RWPE1 (cell line): ENCODE measurements at places on chromosomes 12 and 14.

- DNase-seq: no peak
Observed at GRCh38 chr14:90496379-90496778, 99.5 kb downstream of the CALM1 start.

GRCh38 chr12:48184549-48184922, 1.1 kb downstream of the CCDC184 start:
- no peak for DNase-seq

GRCh38 chr12:119614705-119615104, 21.1 kb downstream of the TMEM233 start:
- no peak for DNase-seq

DNA sequence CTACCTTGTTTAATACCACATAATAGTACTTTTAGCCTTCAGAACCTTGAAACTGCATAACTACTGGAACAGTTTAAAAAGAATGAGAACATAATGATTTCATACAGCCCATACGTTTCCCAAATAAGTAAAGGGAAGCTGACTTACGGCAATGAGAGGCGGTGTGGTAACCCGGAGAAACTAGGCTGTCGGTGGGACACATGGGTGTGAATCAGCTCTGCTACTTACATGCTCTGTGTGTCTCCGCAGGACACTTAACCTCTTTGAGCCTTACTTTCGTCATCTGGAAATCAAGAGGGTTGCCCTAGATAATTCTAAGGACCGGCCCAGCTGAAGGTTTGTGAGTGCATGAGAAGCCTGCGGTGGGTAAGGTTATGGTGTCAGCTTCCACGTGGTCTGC, 49.3 kb upstream of the PLEKHG3 start:
- DNase-seq: no peak

DNA sequence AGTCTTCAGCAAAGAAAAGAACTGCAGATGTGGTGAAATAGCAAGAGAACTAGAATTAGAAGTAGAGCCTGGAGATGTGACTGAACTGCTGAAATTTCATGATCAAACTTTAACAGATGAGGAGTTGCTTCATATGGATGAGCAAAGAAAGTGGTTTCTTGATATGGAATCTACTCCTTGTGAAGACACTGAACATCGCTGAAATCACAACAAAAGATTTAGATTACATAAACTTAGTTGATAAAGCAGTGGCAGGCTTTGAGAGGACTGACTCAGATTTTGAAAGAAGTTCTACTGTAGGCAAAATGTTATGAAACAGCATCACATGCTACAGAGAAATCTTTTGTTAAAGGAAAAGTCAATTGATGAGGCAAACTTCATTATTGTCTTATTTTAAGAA, 175.0 kb downstream of the KIF21A start:
- DNase-seq: no peak

DNA sequence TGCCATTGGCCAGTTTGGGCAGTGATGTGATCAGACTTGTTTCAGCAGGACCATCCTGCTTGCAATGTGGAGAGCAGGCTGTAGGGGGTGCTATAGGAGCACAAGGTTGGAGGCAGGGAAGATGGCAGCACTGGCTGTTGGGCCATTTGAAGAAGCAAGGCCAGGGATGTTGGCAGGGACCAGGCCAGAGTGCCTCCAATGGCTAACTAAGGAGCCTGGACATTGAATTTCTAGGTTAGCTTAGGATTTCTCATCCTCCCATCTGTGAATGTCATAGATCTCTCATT, 23.5 kb downstream of the FGF23 start:
- no peak for DNase-seq

DNA sequence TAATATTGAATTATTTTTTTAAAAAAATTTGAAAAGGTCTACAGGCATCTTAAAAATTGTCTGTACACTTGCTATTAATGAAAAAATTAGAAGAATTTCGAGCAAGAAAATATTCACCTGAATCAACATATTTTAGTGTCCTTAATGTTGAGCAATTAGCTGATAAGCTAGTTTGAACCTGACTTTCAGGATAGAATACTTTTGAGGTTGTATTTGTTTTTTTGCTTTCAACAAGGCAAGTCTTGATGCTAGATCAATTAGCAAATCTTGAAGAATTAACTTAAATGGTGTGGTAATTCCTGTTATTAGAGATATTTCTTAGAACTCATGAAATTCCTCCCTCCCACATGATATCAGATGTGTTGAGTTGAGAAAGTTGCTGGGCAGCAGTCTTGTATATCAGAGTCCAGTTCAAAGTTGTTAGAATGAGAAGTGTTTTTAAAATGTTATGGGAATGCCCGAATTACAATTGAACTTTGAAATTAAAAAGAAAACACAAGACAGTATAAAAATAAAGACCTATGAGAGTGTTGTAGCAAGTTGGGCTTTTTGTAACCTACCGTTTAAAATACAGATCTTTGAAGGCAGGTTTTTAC, 119.2 kb downstream of the TRMT5 start:
- no peak for DNase-seq

DNA sequence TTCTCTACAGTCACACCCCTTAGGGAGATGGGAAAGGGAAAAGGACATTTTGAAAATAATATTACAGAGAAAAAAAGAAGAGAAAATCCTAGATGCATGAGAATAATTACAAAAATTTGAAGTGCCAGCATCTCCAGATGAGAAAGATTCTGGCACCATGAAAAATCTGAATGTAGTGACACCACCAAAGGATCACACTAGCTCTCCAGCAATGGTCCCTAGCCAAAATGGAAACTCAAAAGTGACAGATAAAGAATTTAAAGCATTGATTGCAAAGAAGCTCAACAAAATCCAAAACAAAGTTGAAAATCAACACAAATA, 27.4 kb upstream of the GARIN6 start:
- DNase-seq: no peak

DNA sequence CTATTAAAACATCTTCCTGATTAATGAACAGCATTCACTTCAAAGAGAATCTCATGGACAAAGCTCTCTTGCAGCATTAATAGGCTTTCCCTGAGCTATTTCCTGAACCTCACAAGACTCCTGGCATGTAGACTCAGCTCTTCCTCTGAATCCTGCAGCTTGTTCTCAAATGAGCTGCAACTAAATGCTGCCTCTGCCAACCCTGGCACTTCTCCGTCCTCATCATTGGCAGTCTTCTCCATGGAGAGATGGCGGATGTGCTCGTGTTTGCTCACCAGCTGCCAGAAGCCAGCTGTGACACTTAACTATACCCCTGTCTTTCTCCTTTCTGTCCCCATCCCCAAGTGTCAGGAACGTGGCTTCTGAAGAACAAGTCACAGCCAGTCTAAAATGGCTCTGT, 232.1 kb downstream of the FOXN3 start:
- no peak for DNase-seq

DNA sequence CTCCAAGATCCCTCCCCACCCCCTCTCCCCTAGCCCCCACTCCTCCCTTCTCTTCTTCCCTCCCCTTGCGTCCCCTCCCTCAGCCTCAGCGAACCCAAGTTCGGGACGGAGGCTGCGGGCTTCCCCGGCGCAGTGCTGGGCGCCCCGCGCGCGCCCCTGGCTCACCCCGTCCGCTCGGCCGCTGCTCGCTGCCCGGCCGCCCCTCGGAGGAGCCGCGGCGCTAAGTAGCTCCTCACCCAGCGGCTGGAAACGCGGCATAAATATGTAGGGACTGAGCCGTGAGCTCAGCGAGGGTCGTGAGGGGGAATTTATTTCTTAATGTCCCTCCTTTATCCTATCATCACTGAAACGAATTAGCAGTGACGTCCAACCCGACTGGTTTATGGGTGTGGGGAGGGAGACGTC, at the start of gene NOS1:
Gene NOS1, minus strand, starts transcription at position 280 of the 405 bp plus-strand sequence. CDS start 30,557 bp downstream, outside the sequence.
- DNase-seq: no peak

DNA sequence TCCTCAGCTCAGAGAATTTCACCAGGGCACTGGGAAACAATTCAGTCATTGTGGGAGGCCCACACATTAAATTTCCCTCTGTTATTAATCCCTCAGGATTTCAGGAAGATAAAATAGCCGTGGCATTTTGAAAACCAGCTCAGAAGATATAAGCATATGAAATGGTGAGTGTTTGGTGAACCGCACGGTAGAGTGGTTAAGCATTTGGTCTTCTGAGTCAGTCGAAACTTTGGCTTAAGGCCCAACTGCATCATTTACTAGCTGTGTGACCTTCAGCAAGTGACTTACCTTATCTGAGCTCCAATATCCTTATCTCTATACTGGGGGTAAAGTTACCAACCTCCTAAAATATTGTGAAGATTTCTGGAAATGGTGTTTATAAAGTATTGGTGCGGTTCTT, 5.2 kb upstream of the VRK1 start:
- DNase-seq: no peak

DNA sequence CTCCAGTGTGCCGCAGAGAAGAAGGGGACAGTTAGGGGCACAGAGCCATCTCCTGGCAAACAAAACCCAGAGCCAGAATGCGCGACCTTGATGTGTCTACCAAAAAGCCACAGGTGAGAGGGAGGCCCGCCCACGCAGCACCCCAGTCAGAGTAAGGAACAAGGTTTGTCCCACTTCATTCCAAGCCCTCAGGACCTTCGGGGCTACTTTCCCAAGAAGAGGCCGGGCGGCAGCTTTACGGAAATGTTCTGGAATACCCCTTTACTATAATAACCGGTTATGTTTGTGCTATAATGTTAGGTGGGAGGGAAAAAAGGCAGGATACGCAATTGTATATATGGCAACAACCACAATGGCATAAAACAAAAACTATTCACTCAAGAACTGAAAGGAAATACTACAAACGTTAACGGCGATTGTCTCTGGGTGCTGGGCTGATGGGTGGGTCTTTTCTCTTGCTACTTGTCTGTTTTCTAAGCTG, 12.3 kb downstream of the CCDC88C start:
- DNase-seq: no peak

- DNase-seq: no peak
Observed at GRCh38 chr12:95411057-95411456, 62.9 kb upstream of the METAP2 start.

GRCh38 chr12:3493043-3493858, 2.2 kb downstream of the PRMT8 start:
- DNase-seq: no peak

DNA sequence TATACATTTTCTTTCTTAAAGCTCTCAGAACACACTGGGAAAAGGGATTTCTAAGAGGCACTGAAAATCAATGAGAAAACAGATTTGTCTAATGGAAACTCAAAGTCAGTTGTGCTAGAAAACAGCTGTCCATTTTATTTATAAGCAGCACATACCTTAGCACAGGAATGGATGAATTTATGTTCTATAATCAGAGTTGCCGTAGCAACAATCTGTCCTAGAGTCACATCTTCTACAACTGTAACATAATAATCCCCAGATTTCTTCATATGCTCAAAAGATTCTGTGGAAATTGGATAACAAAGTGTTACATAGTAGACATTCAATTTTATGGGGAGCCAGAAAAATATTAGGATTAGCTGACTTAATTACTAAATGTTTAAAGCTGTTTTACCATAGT, 9.8 kb downstream of the GNPNAT1 start:
- DNase-seq: no peak

- DNase-seq: no peak
Observed at GRCh38 chr12:10968765-10969456, 17.8 kb downstream of the TAS2R50 start.

GRCh38 chr12:77795699-77796098, 35.0 kb upstream of the NAV3 start:
- DNase-seq: no peak

DNA sequence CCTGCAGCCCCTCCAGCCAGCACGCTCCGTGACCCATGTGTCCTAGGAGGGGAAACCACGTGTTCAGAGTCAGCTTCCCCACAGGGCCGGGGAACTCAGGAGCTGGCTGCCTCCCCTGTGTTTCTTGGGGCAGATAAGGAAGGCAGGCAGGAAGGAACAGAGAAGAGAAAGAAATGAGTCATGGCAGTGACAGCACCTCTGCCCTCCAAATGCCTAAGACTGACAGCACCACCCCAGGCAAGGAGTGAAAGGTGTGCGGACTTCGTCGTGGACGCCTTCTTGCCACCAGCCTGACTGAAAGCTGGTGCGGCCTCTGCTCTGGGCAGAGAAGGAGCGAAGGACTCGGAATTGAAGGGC, 167.0 kb upstream of the FKBP4 start:
- no peak for DNase-seq

- DNase-seq: no peak
Observed at GRCh38 chr12:15346488-15346887, 24.2 kb downstream of the PTPRO start.

DNA sequence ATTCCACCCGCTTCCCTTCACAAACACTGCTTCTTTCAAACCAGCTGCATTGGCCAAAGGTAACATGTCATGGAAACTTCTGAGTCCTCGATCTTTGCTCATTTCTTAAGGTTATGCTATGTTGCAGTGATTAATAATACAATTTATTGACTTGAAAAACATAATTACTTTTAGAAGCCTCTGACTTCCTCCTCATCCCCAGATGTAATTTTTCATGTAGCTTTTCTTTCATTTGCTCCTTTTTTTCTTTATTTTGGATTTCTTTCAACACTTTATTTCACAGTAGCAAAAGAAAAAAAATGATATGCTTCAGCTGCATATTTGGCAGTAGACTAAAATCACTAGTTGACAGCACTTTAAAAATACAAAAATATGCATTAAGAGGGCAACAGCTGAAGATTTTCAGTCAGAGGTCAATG, 116.2 kb downstream of the LRRIQ1 start:
- DNase-seq: no peak

- DNase-seq: peak; percentile 24
Observed at GRCh38 chr12:110704750-110705149, 15.8 kb upstream of the HVCN1 start.

GRCh38 chr14:29548948-29549370, 378.7 kb downstream of the PRKD1 start:
- peak; percentile 61 for DNase-seq

GRCh38 chr14:33259764-33260163, 321.1 kb downstream of the NPAS3 start:
- DNase-seq: no peak

DNA sequence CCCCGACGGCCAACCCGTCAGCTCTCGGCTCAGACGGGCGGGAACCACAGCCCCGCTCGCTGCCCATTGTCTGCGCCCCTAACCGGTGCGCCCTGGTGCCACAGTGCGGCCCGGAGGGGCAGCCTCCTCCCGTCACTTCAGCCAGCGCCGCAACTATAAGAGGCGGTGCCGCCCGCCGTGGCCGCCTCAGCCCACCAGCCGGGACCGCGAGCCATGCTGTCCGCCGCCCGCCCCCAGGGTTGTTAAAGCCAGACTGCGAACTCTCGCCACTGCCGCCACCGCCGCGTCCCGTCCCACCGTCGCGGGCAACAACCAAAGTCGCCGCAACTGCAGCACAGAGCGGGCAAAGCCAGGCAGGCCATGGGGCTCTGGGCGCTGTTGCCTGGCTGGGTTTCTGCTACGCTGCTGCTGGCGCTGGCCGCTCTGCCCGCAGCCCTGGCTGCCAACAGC, at the start of gene WNT1:
Gene WNT1, plus strand, starts transcription at position 32 of the 450 bp plus-strand sequence. Its CDS starts 329 bp downstream, at position 361.
- no peak for DNase-seq

DNA sequence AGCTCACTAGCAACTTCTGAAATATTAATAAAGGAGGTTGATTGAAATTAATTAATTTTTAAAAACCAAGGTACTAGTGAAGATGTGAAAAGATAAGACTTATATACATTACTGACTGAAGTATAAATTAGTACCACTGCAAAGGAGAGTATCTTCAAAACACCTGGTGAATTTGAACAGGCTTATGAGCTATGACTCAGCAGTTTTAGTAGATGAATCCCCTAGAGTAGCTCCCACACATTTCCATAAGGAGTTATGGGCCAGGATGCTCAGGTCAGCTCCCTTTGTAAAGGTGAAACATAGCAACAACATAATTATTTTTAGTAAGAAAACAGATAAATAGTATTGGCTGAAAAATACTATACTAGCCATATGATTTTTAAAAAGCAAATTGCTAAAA, 218.6 kb downstream of the SYT1 start:
- DNase-seq: no peak

- DNase-seq: no peak
Observed at GRCh38 chr12:21265932-21266331, 68.8 kb downstream of the SLCO1A2 start.
